ENCODE measurements at places on chromosomes 1 and 21.

GRCh38 chr1:17732475-17732874, 22.7 kb upstream of the ACTL8 start:
- no peak for DNase-seq

DNA sequence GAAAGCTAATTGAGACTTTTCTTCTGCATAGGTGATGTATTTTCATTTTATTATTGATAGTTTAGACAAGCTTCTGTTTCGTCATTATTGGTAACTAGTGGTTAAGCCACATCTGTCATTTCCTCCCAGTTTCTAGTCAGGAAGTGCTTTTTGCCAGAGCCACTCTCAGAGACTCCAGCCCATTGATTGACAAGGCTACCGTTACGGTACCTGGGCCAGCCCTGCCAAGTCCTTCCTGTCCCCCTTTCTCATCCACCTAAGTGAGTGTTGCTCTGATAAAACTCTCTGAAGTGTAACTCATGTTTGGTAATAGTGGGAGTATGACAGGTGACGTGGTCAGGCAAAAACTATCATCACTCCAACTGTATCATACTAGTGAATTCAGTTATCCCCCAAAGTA, 29.6 kb upstream of the AGL start:
- peak; percentile 10 for DNase-seq

DNA sequence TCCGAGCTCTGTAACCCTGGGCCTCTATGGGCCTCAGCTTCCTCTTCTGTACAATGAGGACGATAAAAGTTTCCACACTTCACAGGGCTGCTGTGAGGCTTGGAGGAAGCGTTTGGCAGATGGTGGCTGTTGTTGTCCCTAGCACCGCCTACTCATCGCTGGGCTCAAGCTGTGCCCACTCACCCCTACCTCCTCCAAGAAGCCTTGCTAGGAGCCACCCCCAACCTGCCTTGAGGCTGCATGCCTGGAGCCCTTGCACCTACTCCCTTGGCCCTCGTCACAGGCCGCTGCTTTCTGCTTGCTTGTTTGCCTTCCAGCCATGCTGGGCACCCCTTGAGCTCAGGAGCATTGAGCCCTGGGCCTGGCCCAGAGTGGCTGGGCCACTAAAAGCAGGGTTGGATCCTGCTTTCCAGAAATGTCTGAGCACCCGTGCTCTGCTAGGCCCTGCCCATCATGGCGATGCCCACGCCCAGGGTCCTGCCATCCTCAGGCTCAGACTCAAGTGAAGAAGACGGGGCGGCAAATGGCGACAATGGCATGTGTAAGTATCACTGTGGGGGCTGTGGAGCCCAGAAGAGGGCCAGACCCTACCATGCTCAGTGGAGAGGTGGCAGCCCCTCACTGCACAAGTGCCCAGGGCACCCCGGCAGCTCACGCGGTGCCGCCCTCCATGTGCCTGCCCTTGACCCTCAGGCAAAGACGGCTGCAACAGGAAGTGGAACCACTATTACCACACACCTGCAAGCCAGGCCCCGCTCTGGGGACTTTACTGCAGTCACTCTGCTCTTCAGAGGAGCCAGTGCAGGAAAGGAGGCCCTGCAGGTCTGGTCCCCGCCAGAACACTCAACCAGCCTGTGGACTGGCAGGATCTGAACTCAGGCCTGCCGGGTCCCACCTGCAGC, 9.5 kb downstream of the SH3BGRL3 start:
- no peak for DNase-seq

- DNase-seq, result no peak
These were observed 27.9 kb downstream of the CASZ1 start for GRCh38 chr1:10768552-10768951.

DNA sequence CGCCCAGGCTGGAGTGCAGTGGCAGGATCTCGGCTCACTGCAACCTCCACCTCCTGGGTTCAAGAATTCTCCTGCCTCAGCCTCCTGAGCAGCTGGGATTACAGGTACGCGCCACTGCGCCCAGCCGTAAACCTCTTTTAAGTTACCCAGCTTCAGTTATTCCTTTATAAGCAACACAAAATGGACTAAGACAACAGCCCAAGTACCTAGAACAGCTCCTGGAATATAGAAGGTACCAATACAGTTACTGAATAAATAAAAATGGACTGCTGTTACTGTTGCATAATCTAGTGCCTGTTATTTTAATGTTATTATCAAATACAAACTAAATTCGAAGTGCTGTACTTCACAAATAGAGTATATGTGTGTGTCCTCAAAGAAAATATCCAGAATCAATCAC, 17.1 kb downstream of the RNF115 start:
- no peak for DNase-seq

DNA sequence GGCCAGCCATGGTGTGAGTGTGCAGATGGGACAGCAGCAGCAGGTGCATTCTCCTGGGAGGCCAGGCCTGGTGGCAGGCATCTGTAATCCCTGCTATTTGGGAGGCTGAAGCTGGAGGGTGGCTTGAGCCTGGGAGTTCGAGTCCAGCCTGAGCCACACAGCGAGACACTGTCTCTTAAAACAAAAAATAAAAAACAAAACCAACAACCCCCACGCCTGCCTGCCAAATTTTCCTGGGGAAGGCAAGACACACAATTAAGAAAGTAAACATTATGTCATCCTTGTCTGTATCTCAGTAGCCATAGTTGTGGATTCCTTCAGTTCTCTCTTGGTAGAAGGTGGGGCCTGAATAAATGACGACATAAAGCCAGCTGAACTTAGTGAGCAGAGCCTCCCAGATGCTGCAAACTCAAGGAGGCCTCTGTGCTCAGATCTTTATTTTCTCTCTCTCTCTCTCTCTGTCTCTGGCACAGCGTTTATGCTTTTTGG, 57.6 kb upstream of the CD34 start:
- DNase-seq, result no peak

- peak; percentile 11 for DNase-seq
These were observed 1.3 kb downstream of the CNN3 start for GRCh38 chr1:94925561-94926125.

DNA sequence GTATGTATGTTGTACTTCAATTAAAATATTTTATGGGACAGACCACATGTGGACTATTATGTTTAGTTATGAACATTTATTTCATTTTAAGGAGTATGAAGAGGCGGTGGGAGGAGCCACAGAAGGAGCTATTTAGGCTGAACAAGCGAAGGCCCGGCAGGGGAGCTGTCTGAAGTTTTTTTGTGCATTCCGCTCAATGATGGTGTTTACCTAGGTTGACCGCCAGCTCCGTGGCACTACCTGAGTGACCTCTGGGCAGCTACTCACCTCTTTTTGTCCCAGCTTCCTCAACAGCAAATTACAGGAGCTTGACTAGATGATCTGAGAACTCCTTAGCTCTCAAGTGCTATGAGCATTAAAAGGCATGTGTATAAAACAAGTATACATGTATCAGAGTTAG, 32.7 kb upstream of the C1orf198 start:
- DNase-seq, result no peak

DNA sequence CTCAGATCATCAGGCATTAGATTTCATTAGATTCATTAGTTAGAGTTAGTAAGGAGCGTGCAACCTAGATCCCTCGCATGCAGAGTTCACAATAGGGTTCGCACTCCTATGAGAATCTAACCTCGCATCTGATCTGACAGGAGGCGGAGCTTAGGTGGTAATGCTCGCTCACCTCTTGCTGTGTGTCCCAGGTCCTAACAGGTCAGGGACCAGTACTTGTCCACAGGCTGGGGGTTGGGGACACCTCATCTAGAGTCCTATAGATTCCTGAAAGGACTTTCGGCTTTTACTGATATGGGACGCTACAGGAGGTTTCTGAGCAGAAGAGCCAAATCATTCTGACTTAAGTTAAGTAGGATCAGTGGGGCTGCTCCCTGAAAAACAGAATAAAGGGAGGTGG, 91.4 kb downstream of the AKT3 start:
- no peak for DNase-seq

GRCh38 chr1:245579881-245580280, 425.1 kb downstream of the KIF26B start:
- no peak for DNase-seq

- no peak for DNase-seq
These were observed 106.0 kb downstream of the RAVER2 start for GRCh38 chr1:64850846-64851245.

DNA sequence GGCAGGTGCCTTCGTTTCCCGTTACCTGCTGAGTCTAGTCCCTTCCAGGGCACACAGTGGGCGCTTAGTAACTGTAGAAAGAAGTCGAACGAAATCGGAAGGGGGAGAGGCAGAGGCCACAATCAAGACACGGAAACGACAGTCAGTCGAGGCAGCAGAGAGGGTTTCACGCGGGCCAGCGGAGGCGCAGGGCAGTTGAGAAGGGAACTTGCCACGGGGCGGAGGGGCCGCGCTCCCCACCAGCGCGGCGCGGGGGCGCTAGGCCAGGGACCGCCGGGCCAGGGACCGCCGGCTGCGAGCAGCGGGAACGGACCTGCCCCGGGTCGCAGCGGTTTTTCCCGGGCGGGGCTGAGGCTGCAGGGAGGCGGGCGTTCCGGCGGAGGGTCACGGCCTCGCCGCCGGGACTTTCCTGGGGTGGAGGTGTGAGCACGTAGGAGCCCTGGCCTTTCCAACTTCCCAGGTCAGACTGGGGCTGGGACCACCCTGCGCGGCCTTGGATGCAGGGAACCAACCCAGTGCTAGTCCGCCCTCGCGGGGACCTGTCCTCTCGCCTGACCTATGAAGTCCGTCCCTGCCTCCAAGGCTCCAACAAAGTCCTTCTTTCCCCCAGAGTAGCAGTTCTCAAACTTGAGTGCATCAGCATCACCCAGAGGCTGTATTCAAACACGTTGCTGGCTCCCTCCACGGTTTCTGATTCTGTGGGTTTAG, 150.1 kb upstream of the FGGY start:
- peak; percentile 55 for DNase-seq

DNA sequence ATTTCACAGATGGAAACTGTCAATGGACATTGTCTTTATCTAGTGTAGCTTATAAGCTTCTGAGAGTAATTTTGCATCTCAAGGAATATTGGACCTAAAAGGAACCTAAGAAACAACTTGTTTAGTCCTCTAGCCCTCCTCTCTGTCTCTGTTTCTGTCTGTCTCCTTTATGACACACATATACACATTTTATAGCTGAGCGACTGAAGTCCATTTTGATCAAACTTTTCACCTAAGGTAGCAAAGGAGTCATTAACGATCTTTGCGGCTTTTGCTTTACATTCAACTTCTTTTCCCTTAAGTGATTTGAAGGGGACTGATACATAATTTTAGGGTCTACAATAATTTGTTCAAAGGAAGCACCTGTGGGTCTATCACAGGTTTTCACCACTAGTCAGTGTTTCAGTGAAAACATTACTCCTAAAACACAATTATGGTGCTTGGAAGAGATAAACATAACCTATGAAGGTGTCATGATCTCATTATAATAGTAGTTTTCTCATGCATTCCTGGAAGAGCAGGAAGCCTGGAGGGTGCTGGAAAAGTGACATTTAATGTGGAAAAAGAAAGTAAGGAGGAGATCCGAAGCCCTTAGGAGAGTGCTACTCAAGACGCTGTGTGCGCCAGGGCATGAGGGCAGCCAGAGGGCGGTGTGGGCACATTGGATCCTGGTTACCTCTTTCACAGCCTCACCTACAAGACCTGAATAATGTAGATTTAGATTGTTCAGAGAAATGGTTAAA, 248.6 kb downstream of the DNM3 start:
- DNase-seq, result peak; percentile 62

All from stimulated activated CD4-positive, alpha-beta T cell treated with anti-CD3 and anti-CD28 coated beads, Interleukin-2, amount 100 ng/mL, for 24 hours (primary cell).